Daoy (cell line): ENCODE measurements at places on chromosomes 12 and 14.
A peak's percentile ranks its signal among the peaks of the same experiment; 100 is the strongest.

- DNase-seq = no peak
Observed at GRCh38 chr14:37157987-37158386, 14.4 kb downstream of the SLC25A21 start.

DNA sequence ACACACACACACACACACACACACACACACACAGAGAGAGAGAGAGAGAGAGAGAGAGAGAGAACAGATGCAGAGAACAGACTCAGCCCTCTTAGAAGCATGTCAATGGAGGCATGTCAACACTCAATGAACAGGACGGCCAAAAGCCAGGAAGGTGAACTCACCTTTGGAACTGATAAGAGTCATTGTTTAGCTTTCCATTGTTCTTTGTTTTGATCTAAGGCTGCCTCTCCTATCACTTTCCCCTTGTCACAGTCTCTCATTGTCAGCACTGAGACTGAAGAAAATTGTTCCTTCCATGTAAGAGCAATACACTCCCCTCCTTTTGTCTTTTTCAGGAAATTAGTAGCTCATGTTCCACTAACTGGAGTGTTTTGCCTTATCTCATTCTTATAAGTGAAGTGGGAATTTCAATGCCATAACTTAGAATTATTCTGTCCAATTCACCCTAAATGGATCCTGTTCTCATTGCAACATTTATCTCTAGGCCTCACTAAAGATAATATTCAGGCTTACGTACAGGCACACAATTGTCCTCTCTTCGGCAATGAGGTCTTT, 218.0 kb downstream of the DUSP6 start:
- DNase-seq = no peak

DNA sequence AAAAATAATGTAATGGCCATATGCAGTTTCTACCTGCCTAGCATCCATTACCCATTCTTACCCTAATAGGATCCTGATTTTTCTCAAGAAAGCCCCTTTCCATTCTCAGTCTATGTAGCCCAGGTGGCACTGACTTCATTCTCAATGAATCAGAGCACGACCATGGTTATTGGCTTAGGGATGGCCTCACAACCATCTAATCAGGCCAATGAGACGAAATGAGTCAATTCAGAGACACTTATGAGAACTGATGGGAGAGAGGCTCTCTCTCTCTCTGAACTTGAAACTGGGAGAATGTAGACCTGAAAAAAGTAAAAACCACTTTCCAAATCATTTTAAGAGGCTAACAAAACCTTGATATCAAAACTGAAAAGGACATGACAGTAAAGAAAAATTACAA, 45.3 kb upstream of the OXA1L start:
- DNase-seq = no peak

- DNase-seq = peak; percentile 86
Observed at GRCh38 chr12:52168019-52168717, 23.6 kb downstream of the KRT80 start.

- DNase-seq = peak; percentile 88
Observed at GRCh38 chr12:52903285-52903854, 1.5 kb downstream of the KRT8 start.

DNA sequence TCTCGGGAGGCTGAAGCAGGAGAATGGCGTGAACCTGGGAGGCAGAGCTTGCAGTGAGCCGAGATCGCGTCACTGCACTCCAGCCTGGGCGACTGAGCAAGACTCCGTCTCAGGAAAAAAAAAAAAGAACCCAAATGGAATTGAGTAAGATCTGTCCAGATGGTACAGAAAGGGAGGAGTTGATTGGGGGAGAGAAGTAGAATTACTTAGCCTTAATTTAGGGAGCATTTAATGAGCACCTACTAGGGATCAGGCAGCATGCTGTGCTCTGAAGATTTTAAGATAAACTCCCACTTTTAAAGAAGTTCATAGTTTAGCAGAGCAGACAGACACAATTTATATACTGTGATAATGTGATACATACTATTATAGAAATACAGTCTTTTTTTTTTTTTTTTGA, 4.5 kb downstream of the RAB5B start:
- no peak for DNase-seq

GRCh38 chr12:13343375-13343774, 146.8 kb downstream of the EMP1 start:
- DNase-seq = peak; percentile 10

DNA sequence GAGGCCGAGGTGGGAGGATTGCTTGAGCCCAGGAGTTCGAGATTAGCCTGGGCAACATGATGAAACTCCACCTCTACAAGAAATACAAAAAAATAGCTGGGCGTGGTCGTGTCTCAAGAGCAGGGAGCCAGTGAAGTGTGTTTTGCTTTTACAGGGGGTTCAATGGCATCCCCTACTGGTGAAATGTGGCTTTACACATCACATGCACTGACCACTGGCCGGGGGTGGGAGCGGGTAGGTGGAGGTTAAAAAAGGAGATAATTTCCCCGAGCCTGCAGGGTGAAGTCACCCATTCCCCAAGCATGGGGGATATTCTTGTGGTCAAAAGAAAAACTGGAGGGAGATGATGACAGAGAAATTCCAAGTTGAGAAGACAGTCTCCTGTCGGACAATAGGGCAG, 63.6 kb upstream of the PWP1 start:
- DNase-seq = peak; percentile 61

DNA sequence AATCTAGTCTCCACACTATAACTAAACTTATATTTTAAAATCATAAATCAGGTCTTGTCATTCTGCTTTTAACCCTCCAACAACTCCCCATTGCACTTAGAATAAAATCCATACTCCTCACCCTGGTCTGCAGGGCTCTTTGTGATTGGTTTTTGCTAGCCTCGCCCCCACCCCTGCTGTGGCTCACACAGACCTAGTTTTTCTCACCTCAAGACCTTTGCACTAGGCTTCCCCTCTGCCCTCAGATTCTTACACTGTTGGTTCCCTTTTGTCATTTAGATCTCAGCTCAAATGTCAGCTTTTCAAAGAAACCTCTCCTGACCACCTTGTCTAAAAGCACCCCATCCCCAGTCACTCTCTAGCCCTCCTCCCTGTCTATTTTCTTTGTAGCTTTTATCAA, 10.7 kb upstream of the LHX5 start:
- DNase-seq = no peak

GRCh38 chr12:9910716-9911421, 21.3 kb downstream of the CLEC2A start:
- no peak for DNase-seq
